GM12864 (cell line): ENCODE measurements at places on chromosomes 7 and 10.

GRCh38 chr7:12801107-12801506 is 113.7 kb downstream of the ARL4A start:
- no peak for DNase-seq

DNA sequence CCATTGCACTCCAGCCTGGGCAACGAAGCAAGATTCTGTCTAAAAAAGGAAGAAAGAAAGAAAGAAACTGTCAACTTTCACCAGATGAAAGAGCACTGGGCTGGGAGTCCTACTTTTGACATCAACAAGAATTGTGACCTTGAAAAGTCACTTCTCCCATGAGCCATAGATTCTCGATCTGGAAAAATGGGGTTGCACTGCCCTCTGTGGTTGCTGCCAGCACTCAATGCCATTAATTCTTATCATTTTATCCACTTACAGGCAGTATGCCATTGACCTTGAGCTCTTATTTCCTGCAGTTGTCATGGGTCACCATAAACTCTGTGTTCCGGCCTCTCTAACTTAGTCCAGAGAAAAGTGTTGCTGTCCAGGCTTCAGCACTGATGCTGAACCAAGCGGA is 137.2 kb downstream of the NOC3L start:
- no peak for DNase-seq

GRCh38 chr7:38102507-38102906 is 75.5 kb upstream of the STARD3NL start:
- no peak for DNase-seq

- no peak for DNase-seq
Observed at GRCh38 chr7:157690833-157691585, 354.2 kb downstream of the DNAJB6 start.

GRCh38 chr10:119368991-119369869 is 161.9 kb downstream of the GRK5 start:
- DNase-seq, result no peak

DNA sequence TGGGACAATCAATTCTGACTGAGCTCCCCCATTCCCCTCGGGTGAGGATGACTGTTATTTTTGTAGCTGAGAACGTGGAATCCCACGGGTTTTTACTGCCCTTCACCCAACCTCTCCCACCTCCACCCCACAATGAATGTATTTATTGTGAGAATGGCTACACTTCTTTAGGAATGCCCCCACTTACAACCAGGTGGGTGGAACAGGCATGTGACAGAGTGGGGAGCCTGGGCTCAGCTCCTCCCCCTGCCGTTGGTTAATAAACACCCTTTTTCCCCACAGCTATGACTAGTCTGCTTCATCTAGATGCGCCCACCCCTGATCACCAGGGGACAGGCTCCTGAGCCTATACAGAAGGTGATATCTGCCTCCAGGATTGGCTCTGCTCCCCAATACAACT is 2.0 kb downstream of the MRPL43 start:
- no peak for DNase-seq

- DNase-seq, result no peak
Observed at GRCh38 chr7:116672596-116673456, 830 bp downstream of the MET start.

DNA sequence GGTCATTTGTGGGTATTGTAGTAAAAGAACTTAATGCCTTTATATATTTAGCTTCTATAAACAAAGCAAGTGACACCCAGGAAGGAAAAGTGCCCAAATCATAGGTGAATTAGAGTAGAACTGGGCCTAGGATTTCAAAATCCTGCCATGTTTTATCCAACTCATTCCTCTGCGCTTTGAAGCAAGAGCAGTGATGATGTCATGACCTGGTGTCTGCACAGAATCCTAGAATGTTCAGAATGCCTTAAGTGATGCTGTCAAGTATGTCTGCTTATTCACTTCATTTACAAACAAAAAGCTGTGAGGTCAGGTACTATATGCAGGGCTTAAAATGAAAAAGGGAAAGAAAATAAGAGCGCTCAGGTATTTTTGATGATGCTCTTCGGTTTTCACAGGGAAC is 737.2 kb upstream of the ANKRD30A start:
- no peak for DNase-seq

GRCh38 chr10:13767676-13768178 is 181.0 kb downstream of the PRPF18 start:
- no peak for DNase-seq

GRCh38 chr7:43137811-43138210 is 25.4 kb downstream of the HECW1 start:
- DNase-seq, result no peak

DNA sequence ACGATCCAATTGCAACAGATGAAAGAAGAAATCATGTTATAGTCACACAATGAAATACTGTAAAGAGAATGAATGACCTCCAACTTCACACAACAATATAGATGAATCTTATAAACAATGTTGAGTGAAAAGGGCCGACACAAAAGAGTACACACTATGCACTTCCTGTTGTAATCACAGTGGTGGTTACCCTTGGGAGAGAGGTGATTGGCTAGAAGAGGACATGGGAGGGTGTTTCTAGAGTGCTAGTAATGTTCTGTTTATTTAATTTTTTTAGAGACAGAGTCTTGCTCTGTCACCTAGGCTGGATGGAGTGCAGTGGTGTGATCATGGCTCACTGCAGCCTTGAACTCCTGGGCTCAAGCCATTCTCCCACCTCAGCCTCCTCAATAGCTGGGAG is 82.5 kb downstream of the NDUFB2 start:
- DNase-seq, result no peak

- DNase-seq, result no peak
Observed at GRCh38 chr7:157056957-157057902, 46.8 kb upstream of the MNX1 start.

DNA sequence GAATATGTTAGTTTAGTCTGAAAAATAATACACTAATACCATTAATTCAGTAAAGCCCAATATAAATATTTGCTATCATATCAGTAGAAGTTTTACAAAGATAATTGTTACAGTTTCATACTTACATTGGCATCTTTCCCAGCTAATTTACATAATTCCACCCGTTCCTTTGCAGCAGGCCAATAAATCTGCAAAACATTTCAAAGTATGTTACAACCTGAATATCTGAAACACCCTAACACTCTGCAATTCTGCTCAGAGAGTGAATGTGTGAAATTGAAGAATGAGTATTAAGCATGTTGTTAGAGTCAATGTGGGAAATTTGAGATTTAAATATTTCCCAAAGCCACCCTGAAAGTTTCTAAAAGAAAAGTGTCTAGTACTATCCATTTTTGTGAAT is 105.5 kb downstream of the SEMA3D start:
- no peak for DNase-seq

DNA sequence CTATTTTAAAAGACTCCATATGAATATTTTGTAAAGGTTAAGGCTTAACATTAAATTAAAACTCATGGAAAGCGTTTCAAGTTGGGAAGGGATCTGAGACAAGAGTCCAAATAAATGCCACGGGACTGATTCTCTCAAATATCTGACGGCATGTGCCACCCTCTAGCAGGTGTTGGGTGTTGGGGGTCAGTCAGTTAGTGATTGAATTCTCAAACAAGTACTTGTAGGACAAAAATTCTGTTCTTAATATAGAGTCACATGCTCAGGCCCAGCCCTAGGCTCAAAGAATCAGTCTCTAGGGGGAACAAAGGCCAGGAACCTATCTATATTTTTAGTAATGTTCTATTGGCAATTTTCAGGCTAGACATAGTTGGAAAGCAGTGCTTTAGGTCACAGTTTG is 39.1 kb downstream of the SGCE start:
- no peak for DNase-seq

- no peak for DNase-seq
Observed at GRCh38 chr10:95122736-95123135, 53.4 kb upstream of the CYP2C8 start.

DNA sequence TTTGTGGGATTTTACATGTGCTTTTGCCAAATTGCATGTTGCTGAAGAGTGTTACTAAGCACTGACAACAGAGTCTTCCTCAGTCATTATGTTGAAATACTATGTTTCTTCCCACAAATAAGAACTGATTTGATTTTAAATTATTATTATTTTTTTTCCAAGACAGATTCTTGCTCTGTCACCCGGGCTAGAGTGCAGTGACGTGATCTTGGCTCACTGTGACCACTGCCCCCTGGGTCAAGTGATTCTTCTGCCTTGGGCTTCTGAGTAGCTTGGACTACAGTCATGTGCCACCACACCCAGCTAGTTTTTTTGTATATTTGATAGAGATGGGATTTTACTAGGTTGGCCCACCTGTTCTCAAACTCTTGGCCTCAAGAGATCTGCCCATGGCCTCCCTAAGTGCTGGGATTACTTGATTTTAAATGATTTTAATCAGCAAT is 42.3 kb downstream of the MINPP1 start:
- no peak for DNase-seq

DNA sequence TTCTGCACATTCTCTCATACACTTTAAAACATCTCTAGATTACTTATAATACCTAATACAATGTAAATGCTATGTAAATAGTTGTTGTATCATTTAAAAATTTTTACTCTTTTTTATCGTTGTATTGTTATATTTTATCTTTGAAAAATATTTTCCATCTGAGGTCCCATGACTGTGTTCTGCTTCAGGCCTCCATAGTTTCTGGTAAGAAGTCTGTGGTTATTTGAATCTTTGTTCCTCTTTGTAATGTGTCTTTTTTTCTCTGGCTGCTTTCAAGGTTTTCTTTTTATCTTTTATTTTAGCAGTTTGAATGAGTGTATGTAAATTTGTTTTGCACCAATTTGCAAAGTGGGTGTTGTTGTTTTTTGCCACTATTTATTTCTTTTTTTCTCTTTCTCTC is 263.1 kb downstream of the RPS24 start:
- no peak for DNase-seq

- no peak for DNase-seq
Observed at GRCh38 chr7:138981332-138982203, at the start of gene KIAA1549. KIAA1549 (minus strand) TSS chr7:138981389; CDS start chr7:138981269, 120 bp downstream.

DNA sequence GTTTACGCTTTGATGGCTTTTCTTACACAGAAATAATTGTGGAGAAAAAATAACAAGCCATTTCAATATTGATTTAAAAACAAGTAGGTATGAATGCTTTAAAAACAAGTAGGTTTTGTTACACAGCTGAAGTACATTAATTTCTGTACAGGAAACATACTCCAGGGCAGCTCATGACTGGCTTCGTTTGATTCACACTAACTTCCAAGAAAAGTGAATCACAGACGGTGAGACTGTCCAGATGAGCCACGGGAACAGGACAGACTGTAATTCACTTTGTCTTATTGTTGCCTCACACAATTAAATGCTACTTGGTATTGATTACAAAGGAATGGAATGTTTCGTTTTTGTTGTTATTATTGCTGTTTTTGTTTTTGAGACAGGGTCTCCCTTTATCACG is 26.6 kb upstream of the SNX10 start:
- DNase-seq, result no peak

DNA sequence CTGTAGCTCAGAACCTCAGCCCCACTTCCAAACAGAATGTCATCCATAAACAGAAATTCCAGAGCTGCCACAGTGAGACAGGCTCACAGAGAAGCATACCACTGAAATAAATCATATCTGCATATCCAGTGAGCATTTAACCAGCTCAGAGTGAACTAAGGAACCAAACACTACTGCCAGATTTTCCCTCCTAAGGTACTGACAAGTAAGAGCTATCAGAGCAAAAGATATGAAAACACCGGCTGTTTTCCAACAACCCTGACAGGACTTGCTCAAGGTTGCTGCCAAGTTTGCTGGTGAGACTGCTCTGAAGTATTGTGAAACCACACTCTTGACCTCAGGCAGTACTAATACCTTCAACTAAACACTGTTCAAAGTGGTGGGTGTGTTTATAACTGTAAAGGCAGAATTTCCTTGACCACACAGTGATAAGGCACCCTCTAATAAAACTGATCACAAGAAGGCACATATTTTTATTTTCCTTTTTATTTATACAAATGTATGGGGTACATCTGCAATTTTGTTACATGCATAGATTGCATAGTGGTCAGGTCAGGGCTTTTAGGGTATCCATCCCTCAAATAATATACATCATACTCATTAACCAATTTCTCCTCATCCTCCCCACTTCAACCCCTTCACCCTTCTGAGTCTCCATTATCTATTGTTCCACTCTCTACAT is 18.3 kb downstream of the SGMS1 start:
- DNase-seq, result no peak

- DNase-seq, result no peak
Observed at GRCh38 chr10:70747192-70747965, 37.8 kb downstream of the TBATA start.

DNA sequence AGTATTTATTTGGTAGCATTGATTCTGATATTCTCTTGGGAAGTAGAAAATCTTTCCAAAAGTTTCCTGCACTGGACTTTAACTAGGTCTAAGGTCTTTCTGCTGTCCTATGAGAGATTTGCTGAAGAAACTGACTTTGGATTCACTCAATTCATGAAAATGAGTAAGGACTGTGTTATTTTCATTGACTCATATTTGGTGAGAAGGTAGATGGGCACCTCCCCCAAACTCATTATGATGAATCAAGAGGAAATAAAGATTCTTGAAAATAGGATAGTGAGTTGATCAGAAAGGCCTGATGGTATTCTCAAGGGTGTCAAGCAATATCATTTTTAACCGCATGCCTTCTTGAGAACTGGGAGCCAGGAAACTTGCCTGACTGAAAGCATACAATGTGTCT is 110.3 kb downstream of the RNF133 start:
- DNase-seq, result no peak

DNA sequence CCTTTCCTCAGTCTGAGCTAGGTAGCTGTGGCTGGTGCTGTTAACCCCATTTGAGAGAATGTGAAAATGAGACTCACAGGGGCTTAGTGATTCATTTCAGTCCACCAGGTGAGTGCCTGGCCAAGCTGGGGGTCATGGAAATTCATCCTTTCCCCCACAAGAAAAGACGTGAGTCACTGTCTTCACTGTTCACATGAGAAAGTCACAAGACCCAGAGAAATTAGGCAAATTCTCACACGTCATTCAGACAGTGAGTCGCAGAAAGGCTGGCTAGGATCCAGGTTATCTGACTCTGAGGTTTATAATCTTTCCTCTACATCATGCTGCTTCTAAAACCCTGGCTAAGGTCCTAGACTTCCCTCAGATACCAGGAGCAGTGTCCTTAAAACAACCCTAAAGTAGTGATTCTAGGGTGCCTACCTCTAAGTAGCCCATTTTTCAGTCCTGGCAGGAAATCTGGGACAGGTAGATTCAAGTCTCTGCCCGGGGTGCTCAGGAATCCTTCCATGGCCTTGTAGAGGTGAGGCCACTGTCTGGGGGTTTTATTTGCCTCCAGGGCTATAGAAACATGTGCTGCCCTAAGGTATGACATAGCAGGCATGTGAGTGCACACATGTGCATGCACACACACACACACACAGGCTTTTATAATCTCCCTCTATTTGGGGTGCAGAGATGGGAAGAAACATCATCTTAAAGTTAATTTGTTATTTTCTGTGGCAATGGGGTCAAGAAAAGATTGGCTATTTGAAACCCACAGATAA is 427.9 kb upstream of the CELF2 start:
- peak; percentile 25 for DNase-seq

DNA sequence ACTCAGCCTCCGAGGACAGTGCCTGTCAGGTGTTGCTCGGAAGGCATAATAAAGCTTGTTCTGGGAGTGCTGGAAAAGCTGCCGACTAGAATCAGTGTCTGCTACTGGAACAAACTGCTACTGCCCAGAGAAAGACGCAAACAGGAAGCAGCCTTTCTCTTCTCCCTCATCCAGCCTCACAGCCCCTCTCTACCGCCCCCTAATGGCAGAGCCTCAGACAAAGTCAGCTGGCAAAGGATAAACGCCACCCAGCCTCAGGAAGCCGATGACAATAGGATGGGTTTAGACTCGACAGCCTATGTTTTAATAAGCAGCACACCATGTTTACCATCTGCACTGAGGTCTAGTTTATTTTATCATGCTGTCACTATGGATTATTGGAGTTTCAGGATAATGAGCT is 169.5 kb upstream of the LYZL1 start:
- no peak for DNase-seq
